ENCODE measurements at places on chromosomes 11 and 22. TPM values are rescaled to one million over a fixed set of nuclear protein-coding genes. Genes with fewer than 3 reads are reported as not detected.
A peak's percentile ranks its signal among the peaks of the same experiment; 100 is the strongest.

The OR10D3 gene
- total RNA-seq = not detected

DNA sequence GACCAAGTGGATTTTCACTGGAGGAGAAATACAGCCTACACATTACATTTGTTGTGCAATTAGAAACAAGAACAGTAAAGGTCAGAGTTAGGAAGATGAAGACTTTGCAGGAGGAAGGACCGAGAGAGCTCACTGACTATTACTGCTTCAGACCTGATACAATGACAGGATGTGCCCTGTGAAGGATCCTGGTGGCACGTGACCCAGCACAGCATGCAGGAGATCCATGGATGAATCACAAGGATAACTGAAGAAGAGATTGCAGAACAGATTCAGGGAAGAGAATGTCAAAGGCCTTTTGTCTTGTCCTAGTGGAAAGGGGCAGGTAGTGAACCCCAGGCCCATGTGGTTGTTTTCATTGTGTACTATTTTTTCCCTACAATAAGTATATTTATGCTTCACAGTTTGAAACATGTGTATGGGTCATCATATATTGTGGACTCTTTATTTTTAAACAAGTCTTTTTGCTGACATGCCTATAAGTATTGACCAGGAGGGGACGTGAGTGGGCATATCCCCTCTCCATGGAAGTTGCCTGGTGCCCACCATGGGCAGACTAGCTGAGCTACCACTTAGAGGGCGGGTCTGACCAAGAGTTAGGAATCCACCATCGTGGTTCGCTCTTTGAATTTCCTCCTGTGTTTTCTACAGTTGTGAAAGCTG lies 44.3 kb downstream of the RASSF10 start:
- H3K4me1 ChIP-seq = peaks cover 8% of the 10 kb centered on the region
- no peak overlapping the region for H3K27ac ChIP-seq
- H3K27me3 ChIP-seq = no peaks in the 10 kb centered on the region
- H3K4me3 ChIP-seq = no peak overlapping the region
- no peak for DNase-seq

The EMID1 gene
- not detected for total RNA-seq

DNA sequence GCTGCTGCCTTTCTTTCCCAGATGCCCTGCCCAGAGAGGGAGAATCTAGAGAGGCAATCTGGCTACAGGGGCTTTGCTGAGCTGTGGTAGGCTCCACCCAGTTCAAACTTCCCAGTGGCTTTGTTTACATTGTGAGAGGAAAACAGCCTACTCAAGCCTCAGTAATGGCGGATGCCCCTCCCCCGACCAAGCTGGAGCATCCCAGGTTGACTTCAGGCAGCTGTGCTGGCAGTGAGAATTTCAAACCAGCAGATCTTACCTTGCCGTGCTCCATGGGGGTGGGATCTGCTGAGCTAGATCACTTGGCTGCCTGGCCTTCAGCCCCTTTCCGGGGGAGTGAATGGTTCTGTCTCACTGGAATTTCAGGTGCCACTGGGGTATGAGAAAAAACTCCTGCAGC lies 12.2 kb downstream of the BDNF start:
- H3K27me3 ChIP-seq = no peaks in the 10 kb centered on the region
- DNase-seq = no peak
- no peaks in the 10 kb centered on the region for H3K36me3 ChIP-seq
- no peaks in the 10 kb centered on the region for H3K4me1 ChIP-seq
- H3K27ac ChIP-seq = no peak overlapping the region

DNA sequence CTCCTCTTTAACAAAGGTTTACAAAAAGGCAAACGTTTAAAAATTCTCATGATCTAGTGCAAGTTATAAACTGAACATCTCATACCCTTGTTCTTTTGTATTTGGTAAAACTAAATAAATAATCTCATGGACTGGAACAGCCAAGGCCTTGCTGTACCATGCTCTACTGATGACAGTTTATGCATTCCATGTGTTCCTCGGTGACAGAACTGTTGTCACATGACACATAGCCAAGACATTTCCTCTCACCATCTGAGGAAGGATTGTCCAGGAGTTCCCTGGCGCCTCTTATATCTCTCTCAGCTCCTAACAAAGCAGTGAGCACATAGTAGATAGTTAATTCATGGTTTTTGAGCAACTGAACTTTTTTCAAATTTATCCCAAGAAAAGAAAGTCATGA lies 12.6 kb downstream of the CCDC83 start:
- H3K27ac ChIP-seq = no peak overlapping the region
- no peak overlapping the region for H3K4me3 ChIP-seq
- DNase-seq = no peak
- H3K36me3 ChIP-seq = no peaks in the 10 kb centered on the region
- no peaks in the 10 kb centered on the region for H3K27me3 ChIP-seq
- no peaks in the 10 kb centered on the region for H3K4me1 ChIP-seq

The CCDC15 gene
- 3.6 TPM for total RNA-seq

GRCh38 chr11:124745835-124746620 lies 6.0 kb downstream of the VSIG2 start:
- H3K27me3 ChIP-seq = no peaks in the 10 kb centered on the region
- DNase-seq = peak; percentile 15
- H3K4me1 ChIP-seq = peaks cover 11% of the 10 kb centered on the region
- no peaks in the 10 kb centered on the region for H3K36me3 ChIP-seq

- H3K36me3 ChIP-seq = no peaks in the 10 kb centered on the region
- H3K4me3 ChIP-seq = no peak overlapping the region
- no peak overlapping the region for H3K27ac ChIP-seq
- H3K27me3 ChIP-seq = no peaks in the 10 kb centered on the region
- H3K4me1 ChIP-seq = no peaks in the 10 kb centered on the region
- no peak for DNase-seq
Observed at GRCh38 chr11:109994907-109995306, 98.3 kb upstream of the ZC3H12C start.

- H3K36me3 ChIP-seq = no peaks in the 10 kb centered on the region
- DNase-seq = no peak
- H3K27ac ChIP-seq = no peak overlapping the region
- H3K4me1 ChIP-seq = no peaks in the 10 kb centered on the region
- H3K27me3 ChIP-seq = no peaks in the 10 kb centered on the region
Observed at GRCh38 chr11:82557274-82557673, 176.4 kb downstream of the FAM181B start.

Data from CD8-positive, alpha-beta memory T cell (primary cell).